ENCODE measurements at places on chromosomes 16 and 17.

DNA sequence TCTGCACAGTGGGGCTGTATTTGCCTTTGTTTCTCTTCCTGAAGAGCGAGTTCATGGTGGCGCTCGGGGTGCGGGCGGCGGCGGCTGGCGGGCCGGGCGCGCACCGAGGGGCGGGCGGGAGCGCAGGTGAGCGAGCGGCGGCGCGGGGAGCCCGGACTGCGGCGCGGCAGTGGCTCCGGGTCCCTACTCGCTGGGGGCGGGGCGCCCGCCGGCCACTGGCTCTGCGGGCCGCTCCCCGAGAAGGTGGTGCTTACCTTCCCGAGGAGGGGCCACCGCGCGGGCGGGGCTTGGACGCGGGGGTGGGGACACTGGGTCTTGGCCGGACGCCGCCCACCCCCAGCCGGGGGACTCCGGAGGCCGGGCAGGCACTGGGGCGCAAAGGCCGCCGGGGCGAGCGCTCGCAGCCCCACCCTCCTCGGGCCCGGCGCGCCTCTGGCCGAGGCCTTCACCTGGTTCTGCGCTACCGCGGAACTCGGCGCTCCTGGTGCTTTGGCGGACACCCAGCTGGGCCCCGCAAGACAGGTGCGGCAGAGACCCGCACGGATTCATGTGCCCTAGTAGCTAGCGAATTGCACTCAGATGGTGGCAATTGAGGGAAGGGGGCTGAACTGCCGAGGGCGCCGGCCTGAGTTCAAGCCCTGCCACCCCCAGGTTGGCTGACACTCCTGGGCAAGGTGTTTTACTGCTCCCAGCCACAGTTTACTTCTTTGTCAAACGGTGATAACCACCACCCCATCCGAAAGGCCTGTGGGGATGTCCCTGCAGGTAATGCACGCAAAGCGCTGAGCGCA lies at the start of gene PPL:
TSS of gene PPL (minus strand) at position 158 of the 791 bp plus-strand sequence. CDS start at position 55, 103 bp downstream.
- DNase-seq = peak; percentile 14

GRCh38 chr17:57999010-57999495 lies 8.0 kb downstream of the SRSF1 start:
- no peak for DNase-seq

DNA sequence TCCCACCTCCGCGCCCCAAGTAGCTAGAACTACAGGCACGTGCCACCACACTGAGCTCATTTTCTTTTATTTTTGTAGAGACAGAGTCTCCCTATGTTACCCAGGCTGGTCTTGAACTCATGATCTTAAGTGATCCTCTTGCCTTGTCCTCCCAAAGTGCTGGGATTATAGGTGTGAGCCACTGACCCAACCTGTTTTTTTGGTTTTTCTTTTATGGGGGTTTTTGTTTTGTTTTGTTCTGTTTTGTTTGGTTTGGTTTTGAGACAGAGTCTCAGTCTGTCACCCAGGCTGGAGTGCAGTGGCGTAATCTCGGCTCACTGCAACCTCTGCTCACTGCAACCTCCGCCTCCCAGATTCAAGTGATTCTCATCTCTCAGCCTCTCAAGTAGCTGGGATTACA lies 16.4 kb downstream of the GID4 start:
- no peak for DNase-seq

- DNase-seq = no peak
Observed at GRCh38 chr17:27547301-27547683, 83.7 kb upstream of the LGALS9 start.

- no peak for DNase-seq
Observed at GRCh38 chr16:58685084-58685449, 497 bp upstream of the SLC38A7 start.

- DNase-seq = no peak
Observed at GRCh38 chr17:77796176-77796860, 162.2 kb upstream of the TNRC6C start.

- DNase-seq = no peak
Observed at GRCh38 chr16:55592306-55592705, 25.8 kb downstream of the CAPNS2 start.

DNA sequence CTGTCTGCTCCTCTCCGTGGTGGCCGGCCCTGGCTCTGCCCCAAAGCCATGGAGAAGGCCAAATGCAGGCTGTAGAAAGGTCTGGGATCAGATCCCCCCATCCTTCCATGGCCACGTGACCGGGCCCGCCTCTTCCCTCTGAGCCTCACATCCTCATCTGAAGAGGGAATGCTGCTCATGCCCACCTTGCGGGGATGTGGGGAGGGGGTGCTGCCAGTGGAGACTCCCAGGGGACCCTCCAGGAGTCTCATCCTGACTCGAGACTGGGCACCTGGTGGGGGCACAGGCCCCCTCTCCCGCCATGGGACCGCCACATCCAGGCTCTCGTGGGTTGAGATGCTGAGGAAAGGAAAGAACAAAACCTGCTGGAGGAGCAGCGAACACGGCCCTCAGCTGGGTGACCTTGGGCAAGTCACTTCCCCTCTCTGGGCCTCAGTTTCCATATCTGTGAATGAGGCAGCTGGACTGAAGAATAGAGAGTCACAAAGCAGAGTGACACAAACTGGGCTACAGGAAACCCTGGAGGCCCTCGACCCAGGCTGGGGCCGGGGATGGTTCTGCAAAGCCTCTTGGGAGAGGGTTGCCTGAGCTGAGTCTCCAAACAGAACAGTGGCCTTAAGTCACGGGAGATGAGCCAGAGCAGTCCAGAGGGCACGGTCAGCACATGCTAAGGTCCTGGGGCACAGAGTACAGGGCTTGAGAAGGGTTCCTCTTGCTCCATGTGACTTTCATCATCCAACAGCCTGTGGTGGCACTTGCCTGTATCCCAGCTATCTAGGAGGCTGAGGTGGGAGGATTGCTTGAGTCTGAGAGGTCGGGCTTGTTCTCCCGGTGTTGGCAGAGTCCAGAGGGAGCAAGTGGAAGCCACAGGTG lies 30.1 kb downstream of the SOCS1 start:
- no peak for DNase-seq

- DNase-seq = no peak
Observed at GRCh38 chr17:57354673-57355072, 98.3 kb downstream of the MSI2 start.

DNA sequence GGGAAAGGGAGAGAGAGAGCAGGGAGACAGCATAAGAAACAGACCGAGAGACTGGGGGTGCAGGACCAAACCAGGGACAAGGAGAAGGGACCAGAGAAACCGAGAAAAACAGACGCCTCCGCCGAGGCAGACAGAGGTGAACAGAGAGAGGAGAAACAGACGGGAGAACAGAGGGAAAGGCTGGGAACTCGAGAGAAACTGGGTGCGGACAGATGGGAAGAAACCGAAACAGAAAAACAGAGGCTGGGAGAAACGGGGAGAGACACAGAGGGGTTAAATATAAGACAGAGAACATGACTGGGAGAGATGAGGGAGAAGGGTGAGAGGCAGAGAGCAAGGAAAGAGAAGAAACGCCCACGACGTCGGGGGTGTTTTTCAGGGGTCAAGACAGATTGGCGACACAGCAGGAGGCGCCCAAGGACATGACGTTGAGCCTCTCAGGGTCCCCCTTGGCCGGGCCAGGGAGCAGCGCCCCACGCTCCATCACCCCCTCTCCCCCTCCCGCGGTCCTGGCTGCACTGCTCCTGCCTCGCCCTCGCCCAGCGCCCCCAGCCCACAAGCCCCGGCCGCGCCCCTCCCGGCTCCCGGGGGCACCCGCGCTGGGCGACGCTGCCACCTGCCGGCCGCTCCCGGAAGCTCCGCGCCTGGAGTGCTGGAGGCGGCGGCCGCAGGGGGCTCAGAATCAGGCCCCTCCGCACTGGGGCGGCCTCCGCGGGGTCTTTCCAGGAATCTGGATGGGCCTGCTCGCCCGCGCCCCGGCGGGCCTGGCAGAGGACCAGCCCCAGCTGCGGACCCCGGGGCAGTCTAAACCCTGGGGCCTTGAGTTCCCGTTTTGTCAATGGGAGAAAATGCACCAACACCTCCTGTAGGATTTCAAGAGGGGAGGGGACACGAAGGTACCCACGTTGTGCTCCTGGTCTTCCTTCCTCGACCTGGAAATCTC lies 1.3 kb upstream of the TMEM92 start:
- peak; percentile 55 for DNase-seq

DNA sequence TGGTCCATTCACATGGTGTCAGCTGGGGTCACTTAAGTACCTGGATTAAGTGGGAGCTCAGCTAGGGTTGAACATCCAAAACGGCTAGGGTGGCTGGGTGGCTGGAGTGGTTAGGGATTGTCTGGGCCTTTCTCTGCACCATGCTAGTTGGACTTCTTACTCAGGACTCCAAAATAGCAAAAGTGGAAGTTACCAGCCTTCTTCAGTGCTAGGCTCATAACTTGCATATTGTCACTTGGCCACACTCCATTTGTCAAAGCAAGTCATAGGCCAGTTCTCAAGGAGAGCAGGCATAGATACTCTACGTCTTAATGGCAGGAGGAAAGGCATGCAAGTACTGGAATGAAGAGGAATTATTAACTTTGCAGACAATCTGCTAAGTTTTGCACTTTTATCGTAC lies 69.7 kb downstream of the ESRP2 start:
- no peak for DNase-seq
